NCI-H1694 (cell line): ENCODE measurements at places on chromosomes 2 and 18.

GRCh38 chr2:51108794-51109193 is 76.9 kb upstream of the NRXN1 start:
- no peak for DNase-seq

- DNase-seq, result no peak
These were observed 156.2 kb downstream of the HRH4 start for GRCh38 chr18:24616653-24617052.

- no peak for DNase-seq
These were observed 90.6 kb downstream of the USP34 start for GRCh38 chr2:61380056-61380881.

GRCh38 chr2:71611781-71612527 is 158.6 kb downstream of the DYSF start:
- no peak for DNase-seq

- DNase-seq, result no peak
These were observed 344.3 kb upstream of the KCNH7 start for GRCh38 chr2:163182764-163183354.

DNA sequence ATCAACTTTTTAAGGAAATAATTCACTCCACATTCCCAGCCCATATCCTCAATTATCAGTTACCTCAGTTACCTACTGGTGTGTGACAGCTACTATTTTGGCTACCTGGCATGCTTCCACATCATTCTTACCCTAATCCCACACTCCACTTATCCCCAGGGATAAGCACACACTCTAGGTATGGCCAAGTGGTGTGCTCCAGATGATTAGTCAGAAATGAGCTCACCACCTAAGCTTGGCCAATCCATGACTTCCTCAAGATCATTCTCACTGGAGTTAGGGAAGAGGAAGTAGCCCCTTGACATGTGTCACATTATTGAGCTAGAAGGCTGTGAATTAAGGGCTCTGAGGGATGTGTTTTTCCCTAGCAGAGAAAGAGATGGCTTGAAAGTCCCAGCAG is 20.9 kb upstream of the SMAD4 start:
- DNase-seq, result no peak

DNA sequence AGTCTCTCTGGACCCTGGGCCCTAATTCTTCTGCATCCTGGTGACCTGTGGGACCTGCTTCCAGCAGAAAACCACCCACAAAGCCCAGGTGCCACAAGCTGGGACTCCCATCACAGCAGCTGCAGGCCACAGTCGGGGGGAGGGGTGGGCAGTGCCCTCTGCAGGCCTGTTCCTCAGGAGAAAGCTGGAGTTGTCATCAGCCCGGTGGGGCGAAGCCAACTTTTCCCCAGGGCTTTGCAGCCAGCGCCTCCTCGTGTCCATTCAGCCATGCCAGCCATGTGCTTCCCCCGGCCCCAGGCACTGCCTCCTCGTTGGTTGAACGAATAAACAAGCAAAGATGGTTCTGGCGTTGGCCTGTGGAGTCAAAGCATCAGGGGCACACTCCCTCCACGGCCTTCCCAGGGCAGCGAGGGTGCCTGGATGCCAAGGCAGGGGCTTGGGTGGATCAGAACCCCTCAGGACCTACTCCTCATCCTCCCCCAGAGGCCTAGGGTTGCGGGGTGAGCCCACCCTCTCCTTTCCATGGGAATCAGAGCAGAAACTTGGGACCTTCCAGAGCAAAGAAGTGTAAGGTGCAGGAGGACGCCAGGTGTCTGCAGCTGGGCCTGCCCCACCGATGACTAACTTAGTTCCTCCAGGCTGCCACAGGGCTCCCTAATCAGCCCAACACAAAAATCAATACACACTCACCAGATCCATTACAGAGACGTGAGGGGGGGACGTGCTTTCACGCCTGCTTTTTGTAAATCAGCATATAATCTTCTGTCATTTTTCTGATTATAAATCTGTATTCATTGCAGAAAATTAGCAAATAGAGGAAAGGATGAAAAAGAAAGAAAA is 75.7 kb upstream of the RAB6C start:
- DNase-seq, result no peak

DNA sequence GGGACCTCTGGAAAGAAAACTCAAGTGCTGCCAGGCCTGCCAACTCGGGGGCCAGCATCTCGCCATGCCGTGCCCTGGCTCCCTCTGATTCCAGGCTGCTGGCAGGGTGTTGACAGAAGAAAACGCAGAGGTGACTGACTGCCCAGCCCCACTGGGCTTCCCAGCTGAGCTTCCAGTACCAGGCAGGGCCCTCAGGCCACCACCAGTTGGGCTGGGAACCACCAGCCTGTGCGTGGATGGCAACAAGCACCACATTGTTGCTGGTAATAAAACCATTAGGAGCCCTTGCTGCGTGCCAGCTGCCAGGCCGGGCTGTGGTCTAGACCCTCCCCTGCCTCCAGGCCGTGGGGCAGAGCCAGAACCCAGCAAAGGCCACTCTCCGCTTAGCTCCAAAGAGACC is 9.2 kb downstream of the DNMT3A start:
- DNase-seq, result no peak

- no peak for DNase-seq
These were observed 766.0 kb downstream of the LRP1B start for GRCh38 chr2:141364821-141365220.

DNA sequence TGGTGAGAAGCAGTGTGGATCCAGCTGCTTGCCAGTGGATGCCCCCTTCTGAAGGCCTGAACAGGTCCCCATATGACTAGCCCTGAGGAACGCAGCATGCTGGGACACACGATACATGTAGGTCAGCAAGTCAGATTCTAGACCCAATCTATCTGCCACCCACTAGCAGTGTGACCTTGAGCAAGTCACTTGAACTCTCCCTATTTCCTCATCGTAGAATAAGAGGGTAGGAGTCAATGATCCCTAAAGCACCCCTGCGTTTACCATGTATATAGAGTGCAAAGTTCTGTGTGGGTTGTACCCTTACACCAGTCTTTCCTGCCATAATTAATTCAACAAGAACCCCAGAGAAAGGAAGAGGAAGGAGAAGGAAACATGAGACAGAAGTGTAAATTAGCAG is 123.7 kb downstream of the GALNT14 start:
- no peak for DNase-seq

- no peak for DNase-seq
These were observed 304.6 kb upstream of the CXCR4 start for GRCh38 chr2:136422512-136422911.

DNA sequence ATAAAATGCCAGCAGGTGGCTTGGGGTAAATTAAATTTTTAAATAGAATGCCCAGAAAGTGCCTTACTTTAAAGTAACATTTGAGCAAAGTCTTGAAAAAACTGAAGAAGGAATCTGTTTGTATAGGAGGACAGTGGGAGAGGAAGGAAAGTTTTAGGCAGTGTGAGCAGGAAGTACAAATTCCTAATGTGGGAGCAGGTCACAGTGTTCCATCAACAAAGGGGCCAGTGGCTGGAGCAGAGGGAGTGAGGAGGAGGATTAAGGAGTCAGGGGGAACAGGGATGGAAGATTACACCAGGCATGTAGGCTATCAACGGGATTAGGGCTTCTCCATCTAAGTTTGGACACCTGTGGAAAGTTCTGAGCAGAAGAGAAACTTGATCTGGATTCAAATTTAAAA is 439.2 kb upstream of the REG3G start:
- DNase-seq, result no peak

GRCh38 chr2:8392098-8392866 is 289.6 kb upstream of the ID2 start:
- DNase-seq, result no peak
